ENCODE measurements at places on chromosomes 5 and 9.

GRCh38 chr5:17219992-17220391, 2.6 kb downstream of the BASP1 start:
- DNase-seq, result no peak

GRCh38 chr9:135035781-135036760, 51.4 kb upstream of the OLFM1 start:
- DNase-seq, result no peak

DNA sequence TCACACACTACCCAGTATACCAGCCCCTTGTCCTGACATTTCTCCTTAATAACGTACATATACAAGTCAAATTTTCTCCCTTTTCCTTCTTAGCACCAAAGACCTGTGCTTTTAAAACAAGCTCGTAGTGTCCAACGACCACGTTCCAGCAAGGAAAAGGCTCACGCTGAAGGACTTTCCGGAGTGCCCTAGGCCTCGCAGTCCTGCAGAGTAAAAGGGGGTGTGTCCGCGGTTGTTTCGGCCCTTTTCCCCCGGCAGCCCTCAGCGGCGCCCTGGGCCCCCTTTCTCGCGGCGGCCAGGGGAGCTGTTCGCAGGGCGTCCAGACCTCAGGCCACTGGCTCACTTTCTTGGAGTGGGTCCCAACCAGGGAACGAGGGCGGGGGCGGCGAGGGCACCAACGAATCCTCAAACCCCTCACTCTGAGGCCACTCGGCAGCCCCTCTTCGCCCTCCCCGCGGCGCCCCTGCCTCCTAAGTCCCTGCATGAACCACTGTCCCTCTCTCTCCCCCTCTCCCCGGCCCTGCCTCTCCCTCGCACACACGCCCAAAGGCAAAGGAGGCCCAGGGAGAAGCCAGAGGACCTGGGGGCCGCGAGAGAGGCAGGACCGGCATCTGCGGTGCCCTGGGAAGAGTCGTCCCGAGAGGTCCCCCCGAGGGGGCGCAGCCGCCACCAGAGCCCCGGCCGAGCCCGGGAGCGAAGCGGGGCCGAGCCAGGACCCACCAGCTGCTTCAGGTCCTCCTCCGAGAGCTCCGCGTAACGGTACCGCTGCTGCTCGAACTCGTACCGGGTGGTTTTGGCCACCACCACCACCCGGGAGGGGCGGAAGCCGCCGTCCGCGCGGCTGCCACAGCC, 720 bp downstream of the NADK2 start:
- peak; percentile 64 for DNase-seq

- DNase-seq, result no peak
Measured at GRCh38 chr5:149939546-149939945, 5.0 kb downstream of the PDE6A start.

DNA sequence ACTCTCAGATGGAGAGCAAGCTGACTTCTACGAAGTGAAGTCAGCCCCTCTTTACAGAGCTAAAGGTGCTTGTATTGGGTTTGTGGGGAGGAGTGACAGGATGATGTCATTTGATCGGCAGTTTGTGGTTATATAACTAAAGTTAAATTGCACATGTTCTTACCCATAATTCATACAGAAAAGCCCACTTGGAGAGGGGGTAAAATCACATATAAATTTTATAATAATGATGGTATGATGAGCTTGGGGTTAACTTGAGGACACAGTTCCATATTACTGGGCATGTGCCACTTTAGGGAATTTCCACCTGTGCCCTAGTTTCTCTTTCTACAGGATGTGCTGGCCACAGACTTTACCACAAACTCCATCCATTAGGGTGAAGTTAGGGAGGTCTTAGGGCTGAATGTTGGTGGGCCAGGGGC, 1178.6 kb upstream of the CDH9 start:
- no peak for DNase-seq

DNA sequence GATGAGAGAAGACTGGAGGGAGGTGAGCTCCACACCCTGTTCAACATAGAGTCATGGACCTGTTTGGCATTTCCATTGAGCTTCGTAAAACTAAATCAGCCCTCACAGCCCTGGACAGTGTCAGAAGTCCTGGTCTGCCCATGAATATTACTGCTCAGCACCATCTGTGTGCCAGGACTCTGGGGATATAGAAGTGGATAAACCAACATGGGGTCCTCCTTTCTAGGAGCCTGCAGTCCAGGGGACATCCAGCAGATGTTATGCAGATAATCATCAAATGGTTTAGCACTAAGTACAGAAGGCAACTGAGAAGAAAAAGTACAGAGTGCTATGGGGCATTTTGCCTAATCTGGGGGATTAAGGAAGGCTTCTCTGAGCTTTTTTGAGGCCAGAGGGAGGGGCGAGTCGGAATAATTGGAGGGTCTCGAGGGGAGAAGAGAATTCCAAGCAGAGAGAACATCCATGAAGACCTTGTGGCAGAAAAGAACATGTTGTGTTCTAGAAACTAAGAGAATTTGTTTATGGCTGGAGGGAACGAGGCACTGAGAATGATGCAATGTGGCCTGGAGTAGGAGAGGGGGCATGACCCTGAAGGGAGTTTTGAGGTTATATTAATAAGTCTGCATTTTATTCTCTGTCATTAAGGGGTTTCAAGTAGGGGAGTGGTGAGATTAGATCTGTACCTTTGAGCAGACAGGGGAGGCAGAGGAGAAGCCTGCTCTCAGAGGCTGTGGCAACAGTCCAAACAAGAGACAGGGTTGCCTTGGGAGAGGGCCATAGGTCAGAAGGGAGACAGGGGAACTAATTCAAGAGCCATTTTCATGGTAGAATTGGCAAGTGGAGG, 63.5 kb upstream of the SLC2A8 start:
- DNase-seq, result no peak

DNA sequence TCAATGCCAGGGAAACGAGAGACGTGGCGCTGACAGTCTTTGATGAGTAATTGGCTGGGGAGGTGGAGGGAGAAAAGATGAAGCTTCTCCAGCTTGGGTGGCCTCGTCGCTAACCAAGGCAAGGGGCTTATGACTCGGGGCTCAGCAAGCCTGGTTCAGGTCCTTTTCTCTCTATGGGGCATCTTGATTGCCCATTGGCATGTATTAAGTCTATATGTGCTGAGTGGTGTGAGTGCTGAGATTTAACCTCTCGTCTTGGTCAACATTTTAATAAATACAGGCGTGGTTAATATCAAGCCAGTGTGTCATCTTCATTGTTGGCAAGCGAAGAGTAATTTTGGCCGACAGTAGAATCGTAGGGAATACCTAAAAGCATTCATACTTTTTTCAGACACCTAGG, 85.9 kb downstream of the RAI14 start:
- no peak for DNase-seq

DNA sequence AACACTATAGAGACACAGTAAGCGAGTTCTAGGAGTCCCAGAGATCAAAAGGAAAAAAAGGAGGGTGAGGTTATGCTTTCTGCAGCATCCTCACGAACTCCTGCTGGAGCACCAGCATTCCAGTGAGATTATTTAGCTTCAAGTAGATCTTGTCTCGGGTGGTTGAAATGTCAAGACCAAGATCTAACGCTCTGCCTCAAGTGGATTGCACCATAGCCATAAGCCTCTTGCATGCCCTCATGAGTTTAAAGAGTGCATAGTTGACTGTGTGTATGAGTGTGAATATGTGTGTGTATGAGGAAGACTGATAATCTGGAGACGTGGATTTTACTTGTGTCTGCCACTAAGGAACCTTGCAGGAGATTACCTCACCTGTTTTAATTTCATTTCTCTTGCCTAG, 335.3 kb upstream of the ADAMTSL1 start:
- no peak for DNase-seq

DNA sequence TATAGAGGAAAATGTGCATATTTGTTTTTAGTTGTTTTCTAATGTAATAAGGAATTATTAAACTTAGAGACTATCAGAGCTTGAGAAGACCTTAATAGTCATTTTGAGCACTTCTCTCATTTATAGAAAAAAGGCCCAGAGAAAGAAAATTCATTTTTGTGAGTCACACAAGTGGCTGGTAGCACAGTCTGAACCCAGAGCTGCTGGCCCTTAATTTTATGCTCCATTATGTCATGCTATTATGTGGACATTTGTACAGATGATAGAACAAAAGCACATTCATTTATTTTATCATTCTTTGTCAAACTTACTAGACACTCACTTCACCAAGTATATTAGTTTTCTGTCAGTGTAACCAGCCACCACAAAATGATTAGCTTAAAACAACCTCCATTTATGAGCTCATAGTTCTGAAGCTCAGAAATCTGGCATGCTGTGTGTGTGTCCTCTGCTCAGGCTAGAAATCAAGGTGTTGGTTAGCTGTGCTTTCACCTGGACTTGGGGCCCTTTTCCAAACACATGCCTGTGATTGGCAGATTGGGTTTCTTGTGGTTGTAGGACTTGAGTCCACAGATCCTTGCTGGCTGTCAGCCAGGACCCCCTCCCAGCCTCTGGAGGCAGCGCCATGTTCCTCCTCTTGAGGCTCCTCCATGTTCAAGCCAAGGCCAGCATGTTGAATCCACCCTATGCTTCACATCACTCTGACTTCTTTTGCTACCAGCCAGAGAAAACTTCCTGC, 188.9 kb downstream of the ARHGAP26 start:
- DNase-seq, result no peak

GRCh38 chr9:120852240-120853010, 9.7 kb upstream of the PSMD5 start:
- DNase-seq, result no peak

DNA sequence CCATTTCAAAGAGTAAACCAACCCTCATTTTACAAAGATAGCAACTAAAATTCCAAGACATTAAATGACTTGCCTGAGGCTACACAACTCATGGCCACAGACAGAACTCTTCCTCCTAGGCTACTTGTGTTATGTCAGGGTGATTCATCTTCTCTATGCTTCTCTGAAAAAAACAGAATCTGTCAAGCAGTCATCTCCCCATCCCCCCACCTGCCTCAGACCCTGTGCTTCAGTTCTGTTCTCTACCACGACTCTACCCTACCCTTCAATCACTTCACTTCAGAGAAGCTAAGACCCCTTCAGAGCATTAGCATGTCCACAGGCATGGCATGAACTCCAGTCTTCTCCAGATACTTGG, 277.7 kb upstream of the PTGER4 start:
- no peak for DNase-seq

DNA sequence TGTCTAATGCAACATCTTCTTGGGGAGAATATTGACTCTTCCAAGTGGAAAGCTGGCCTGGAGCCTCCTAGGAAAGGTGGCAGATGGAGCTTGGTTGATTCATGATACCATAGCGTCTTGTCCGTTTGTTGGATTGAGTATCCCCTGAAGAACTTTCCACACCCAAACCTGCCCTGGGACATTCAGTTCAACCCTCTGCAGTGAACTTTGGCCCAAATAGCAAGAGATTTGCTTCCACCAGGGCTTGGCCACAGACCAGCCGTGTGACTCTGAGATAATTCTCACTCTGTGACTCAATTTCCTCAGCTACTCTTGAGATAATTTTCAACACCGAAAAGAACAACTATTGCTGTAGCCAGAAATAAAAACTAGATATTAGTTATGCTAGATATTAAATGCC, 108.0 kb upstream of the RAD23B start:
- DNase-seq, result no peak

GRCh38 chr9:71729816-71730526, 38.3 kb downstream of the CEMIP2 start:
- DNase-seq, result no peak
